ENCODE measurements at places on chromosomes 6 and 20.

GRCh38 chr20:33687370-33687915 is 1.3 kb upstream of the E2F1 start:
- peak; percentile 80 for DNase-seq

- DNase-seq: no peak
These were observed 82.0 kb upstream of the B3GAT2 start for GRCh38 chr6:71038711-71039344.

DNA sequence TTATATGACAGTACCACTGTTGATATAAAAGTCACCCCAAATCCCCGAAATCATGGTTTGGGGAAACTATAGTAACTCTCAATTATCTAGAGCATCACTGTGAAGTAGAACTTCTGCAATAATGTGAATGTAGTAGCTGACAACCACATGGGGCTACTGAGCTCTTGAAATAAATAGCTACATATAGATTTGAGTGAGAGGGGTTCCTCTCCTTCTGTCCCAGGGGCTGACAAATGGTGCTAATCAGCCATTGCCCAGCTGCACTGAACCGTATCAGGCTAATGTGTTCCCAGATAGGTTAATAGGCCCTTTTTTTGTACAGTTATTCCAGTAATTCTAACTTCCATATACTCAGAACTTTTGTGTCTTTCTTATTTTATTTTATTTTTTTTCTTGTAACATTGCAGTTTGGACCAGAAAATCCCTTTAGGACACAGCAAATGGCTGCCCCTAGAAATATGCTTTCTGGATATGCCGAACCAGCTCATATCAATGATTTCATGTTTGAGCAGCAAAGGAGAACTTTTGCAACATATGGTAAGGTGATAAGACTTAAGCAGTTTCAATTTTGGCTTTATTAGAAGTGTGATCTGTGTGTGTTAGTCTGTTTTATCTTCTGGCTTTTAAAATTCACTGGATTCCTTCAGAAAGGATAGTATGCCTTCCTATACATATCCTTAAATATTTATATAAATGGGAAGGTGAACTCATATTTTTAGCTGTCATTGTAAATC is 21.1 kb downstream of the CDC40 start:
- DNase-seq: no peak

DNA sequence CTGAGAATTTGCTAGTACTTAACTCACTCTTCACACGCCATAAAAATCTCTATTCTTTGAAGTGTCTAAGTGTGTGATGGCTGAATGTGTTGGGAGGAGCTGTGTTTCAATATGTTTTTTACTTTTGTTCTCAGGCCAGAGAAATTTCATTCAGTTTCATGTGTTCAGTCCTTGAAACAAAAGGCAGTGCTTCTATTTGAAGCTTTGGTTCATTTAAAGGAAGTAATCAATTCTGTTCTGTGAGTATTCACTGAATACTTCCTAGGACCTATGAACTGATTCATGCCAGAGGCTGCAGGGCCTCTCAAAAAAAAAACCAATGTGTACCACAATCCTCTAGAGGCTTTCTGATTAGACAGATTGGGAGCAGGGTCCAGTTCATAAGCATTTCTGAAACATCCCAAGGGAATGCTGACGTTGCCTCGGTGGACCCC is 12.4 kb upstream of the F13A1 start:
- no peak for DNase-seq

- no peak for DNase-seq
These were observed 28.5 kb downstream of the KDM1B start for GRCh38 chr6:18183766-18184165.

Data from AML-193 (cell line).